Mesenteric fat pad (tissue), 1 donor: ENCODE measurements at places on chromosomes 1 and 21. TPM values are rescaled to one million over a fixed set of nuclear protein-coding genes. Genes with fewer than 3 reads are reported as not detected.

Gene TLCD4
- 15.9 TPM for total RNA-seq

Gene CSF3R
- 82.0 TPM for total RNA-seq

Gene TAS1R1
- not detected for total RNA-seq

Gene RNF207
- total RNA-seq, result 14.7 TPM

Gene CHAF1B
- 1.2 TPM for total RNA-seq

Gene VASH2
- 3.0 TPM for total RNA-seq

Gene ERG
- 37.4 TPM for total RNA-seq

Gene ALG14
- 8.1 TPM for total RNA-seq

Gene TNFRSF9
- not detected for total RNA-seq

Gene LCE1F
- total RNA-seq, result not detected

Gene OR2L8
- not detected for total RNA-seq

Gene AGT
- total RNA-seq, result 3.7 TPM

Gene RCSD1
- 12.7 TPM for total RNA-seq

Gene MPZ
- total RNA-seq, result 5.5 TPM

Gene FMO1
- total RNA-seq, result 0.58 TPM

Gene COL24A1
- 0.32 TPM for total RNA-seq

Gene TMEM240
- total RNA-seq, result 1.4 TPM

Gene PLA2G2C
- total RNA-seq, result 0.74 TPM

Gene SAMSN1
- 42.4 TPM for total RNA-seq

Gene VCAM1
- 27.3 TPM for total RNA-seq

Gene RPRD2
- total RNA-seq, result 21.7 TPM

Gene SPRR2E
- total RNA-seq, result not detected

Gene PADI4
- total RNA-seq, result 7.0 TPM

Gene BSND
- not detected for total RNA-seq

Gene TSPAN2
- 4.3 TPM for total RNA-seq

Gene FAM131C
- total RNA-seq, result not detected

Gene ELAPOR1
- 0.26 TPM for total RNA-seq

Gene LCA5L
- total RNA-seq, result 0.55 TPM

Gene UTP11
- 35.3 TPM for total RNA-seq

Gene AIRE
- total RNA-seq, result not detected

Gene SPAG17
- total RNA-seq, result not detected

Gene DMRTA2
- not detected for total RNA-seq

Gene MINDY1
- total RNA-seq, result 18.6 TPM

Gene NENF
- 55.7 TPM for total RNA-seq

Gene GJB3
- total RNA-seq, result not detected

Gene MYCL
- total RNA-seq, result 0.32 TPM

Gene RO60
- total RNA-seq, result 48.4 TPM

Gene EPS8L3
- 0.58 TPM for total RNA-seq

Gene MYBPH
- 0.22 TPM for total RNA-seq

Gene SVBP
- 19.1 TPM for total RNA-seq

Gene FMOD
- total RNA-seq, result 95.2 TPM

Gene OR6K3
- total RNA-seq, result not detected

Gene SYT2
- total RNA-seq, result not detected

Gene NUDT4B
- 0.74 TPM for total RNA-seq

Gene SMPDL3B
- total RNA-seq, result not detected

Gene TFF2
- not detected for total RNA-seq

Gene TAF12
- total RNA-seq, result 21.9 TPM

Gene MEX3A
- 0.58 TPM for total RNA-seq

Gene ESRRG
- total RNA-seq, result 1.9 TPM

Gene PIK3R3
- 72.6 TPM for total RNA-seq

Gene GUCA2A
- total RNA-seq, result not detected

Gene ST6GALNAC5
- total RNA-seq, result 0.58 TPM

Gene ZBTB8A
- 6.8 TPM for total RNA-seq

Gene FLG
- not detected for total RNA-seq
